M059J (cell line): ENCODE measurements at places on chromosomes 6 and 20. TPM values are rescaled to one million over a fixed set of nuclear protein-coding genes. Genes with fewer than 3 reads are reported as not detected.

MOXD1 gene
- total RNA-seq: 170 and 207 TPM in 2 replicates

TMEM244 gene
- not detected in 2 replicates for total RNA-seq

KCNB1 gene
- not detected in 2 replicates for total RNA-seq

FNDC11 gene
- not detected in 2 replicates for total RNA-seq

DNA sequence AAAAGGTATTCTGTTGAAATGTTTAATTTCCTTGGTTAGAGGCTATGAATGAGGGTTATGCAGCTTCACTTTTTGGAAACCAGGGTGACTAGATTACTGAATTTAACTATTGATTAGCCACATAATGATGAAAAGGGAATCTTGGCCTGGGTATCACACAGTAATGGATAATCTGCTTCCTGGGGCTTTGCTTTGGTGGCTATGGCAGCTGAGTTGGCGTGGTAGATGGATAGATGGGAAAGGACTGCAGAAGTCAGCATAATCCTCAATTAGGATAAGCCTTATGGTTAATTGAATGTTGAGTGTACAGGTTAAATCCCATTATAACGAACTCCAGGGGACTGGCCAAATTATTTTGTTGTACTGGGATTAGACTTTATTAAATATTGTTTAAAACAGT is 5.2 kb downstream of the NCOA3 start:
- DNase-seq: no peak

GRCh38 chr6:119728220-119728750 is 378.7 kb upstream of the MAN1A1 start:
- no peak for DNase-seq

GRCh38 chr6:47308552-47309290 is 984 bp downstream of the TNFRSF21 start:
- peak; percentile 46 for DNase-seq

- DNase-seq: no peak
Measured at GRCh38 chr20:37450344-37450743, 70.7 kb upstream of the NNAT start.

- DNase-seq: no peak
Measured at GRCh38 chr6:9620687-9621086, 794.2 kb downstream of the TFAP2A start.

DNA sequence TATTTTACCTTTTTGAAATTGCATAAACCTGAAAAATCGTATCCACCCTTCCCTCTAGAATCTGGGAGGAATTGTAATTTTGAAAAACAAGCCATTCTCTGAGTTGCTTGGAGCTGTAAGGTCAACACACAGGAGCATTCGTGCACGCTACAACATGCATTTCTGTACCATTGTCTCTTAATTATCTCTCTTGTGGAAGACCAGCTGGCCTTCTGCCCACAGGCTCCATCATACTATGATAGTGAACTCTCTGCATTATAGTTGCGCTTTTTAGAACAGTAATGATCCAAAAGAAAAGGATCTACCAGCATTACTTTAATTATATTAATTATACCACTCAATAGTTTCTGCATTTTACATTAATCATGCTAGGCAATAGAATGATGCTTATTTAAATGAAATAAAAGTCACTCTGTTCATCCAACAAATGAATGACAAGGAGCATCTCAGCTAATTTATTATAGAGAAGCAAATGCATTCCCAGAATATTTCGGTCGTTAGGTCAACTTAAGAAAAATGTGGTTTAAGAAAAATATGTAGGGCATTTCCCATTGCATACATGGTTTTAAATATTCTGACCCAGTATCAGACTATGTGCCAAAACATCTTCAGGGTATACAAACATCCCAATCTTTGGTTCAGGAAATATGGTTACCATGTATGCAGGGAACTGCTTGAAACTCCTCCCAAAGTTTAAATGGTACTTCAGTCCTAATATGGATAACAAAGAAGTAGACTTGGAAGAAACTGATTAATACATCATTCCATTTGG is 263.5 kb downstream of the TFAP2A start:
- peak; percentile 84 for DNase-seq

GRCh38 chr6:109096208-109096607 is 901 bp downstream of the CEP57L1 start:
- DNase-seq: no peak
